ENCODE measurements at places on chromosomes 11 and 22. TPM values are rescaled to one million over a fixed set of nuclear protein-coding genes. Genes with fewer than 3 reads are reported as not detected.

The CHKA gene
- 63.3 TPM for total RNA-seq

The TRPC6 gene
- total RNA-seq: 21.4 TPM

The SFI1 gene
- 91.0 TPM for total RNA-seq

The SLC17A6 gene
- total RNA-seq: not detected

The ACRV1 gene
- total RNA-seq: not detected

The OR4D5 gene
- not detected for total RNA-seq

The CCDC179 gene
- not detected for total RNA-seq

The TMEM45B gene
- total RNA-seq: 9.4 TPM

The C11orf16 gene
- not detected for total RNA-seq

The AMBRA1 gene
- total RNA-seq: 36.1 TPM

The TSPAN32 gene
- total RNA-seq: 3.1 TPM

DNA sequence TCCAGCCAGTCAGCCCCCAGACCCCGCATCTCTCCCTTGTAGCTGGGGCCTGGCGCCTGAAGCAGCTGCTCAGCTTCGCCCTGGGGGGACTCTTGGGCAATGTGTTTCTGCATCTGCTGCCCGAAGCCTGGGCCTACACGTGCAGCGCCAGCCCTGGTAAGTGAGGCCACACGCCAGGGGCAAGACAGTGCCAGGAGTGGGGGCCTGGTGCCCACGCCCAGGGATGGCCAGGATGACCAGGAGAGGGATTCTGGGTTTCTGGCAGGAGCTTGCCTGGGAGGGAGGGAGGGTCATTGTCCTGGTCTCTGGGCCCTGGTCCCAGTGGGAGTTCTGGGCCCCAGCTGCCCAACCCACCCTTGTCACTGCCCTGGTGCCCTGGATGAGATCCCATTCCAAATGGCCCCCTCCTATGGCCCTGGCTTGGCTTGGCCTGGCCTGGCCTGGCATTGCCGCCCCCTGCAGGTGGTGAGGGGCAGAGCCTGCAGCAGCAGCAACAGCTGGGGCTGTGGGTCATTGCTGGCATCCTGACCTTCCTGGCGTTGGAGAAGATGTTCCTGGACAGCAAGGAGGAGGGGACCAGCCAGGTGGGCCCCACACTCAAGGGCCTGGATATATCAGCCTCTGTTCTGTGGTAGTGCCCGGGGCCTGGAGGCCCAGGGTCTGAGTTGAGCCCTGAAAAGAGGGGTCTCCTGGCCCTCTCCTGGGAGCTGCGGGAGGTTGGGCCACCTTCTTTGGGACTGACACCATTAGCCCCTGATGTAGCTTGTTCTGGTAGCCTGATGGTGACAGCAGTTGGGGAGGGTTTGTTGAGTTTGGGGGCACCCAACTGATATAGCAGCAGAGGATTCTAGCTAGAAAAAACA, 3.7 kb downstream of the SLC39A13 start:
- peaks cover 66% of the 10 kb centered on the region for H3K36me3 ChIP-seq
- H3K4me1 ChIP-seq: peaks cover 47% of the 10 kb centered on the region
- peak; percentile 90 for DNase-seq
- H3K27ac ChIP-seq: peak overlapping the region; percentile 27
- no peak overlapping the region for H3K4me3 ChIP-seq

- no peaks in the 10 kb centered on the region for H3K27me3 ChIP-seq
- peaks cover 20% of the 10 kb centered on the region for H3K36me3 ChIP-seq
- DNase-seq: peak; percentile 34
- peak overlapping the region; percentile 94 for H3K27ac ChIP-seq
Measured at GRCh38 chr11:47270331-47271271, 668 bp downstream of the MADD start.

DNA sequence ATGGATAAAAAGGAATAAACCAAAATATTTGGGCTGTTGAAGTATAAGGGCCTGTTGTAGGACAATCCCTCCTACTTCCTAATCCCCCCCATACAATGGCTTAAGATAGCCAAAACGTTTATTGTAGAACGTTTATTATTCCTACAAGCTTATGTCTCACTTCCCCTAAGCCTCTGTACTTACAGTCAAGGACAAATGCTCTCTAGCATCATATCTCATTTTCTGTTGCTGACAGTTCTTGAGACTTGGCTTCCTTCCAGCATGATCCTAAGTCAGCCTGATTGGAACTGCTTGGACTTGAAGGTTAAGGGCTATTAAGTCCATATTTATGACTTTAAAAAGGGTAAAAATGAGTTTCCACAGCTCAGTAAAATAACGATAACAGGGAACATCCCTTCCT, 8.8 kb downstream of the MISFA start:
- no peak overlapping the region for H3K27ac ChIP-seq
- no peaks in the 10 kb centered on the region for H3K4me1 ChIP-seq
- H3K4me3 ChIP-seq: no peak overlapping the region
- no peaks in the 10 kb centered on the region for H3K27me3 ChIP-seq

DNA sequence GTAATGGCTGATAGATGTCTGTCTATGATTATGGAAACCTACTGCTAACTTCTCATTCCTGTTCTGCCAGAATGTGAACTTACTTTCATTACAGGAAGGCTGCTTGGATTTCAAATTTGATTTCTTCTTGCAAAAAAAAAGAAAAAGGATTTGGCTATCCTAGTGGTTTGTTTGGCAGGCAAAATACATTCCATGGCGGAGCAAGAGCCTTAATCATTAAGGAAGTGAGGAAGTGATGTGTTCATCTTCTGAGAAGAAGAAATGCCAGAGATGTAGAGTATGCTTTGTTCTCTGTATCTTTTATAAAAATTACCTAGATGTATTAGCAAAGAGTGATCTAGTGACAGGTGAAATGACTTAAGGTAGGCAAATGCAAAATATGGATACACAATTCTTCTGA, 356.3 kb downstream of the SOX6 start:
- H3K4me3 ChIP-seq: no peak overlapping the region
- no peak overlapping the region for H3K27ac ChIP-seq
- no peak for DNase-seq
- no peaks in the 10 kb centered on the region for H3K36me3 ChIP-seq
- H3K4me1 ChIP-seq: peaks cover 15% of the 10 kb centered on the region

DNA sequence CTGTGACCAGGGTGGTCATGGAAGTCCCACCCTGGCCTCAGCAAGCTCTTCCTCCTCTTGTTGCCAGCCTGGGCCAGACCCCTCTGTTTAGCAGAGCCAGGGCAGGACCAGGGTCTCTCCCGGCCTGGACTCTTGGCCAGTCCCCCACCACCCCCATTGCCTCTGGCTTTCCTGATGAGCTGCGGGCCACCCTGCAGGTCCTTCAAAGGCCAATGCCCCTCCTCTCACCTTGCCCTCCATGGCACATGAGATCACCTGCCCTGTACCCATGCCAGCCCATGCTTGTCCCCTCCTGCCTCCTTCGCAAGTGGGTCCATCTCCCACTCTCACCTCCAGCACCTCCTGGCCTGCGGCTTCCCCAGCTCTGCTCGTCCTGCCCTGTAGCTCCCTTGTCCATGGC, 10.4 kb downstream of the FADS2 start:
- H3K27ac ChIP-seq: no peak overlapping the region
- DNase-seq: no peak
- H3K4me3 ChIP-seq: no peak overlapping the region
- peaks cover 22% of the 10 kb centered on the region for H3K36me3 ChIP-seq
- H3K27me3 ChIP-seq: no peaks in the 10 kb centered on the region
- peaks cover 16% of the 10 kb centered on the region for H3K4me1 ChIP-seq

DNA sequence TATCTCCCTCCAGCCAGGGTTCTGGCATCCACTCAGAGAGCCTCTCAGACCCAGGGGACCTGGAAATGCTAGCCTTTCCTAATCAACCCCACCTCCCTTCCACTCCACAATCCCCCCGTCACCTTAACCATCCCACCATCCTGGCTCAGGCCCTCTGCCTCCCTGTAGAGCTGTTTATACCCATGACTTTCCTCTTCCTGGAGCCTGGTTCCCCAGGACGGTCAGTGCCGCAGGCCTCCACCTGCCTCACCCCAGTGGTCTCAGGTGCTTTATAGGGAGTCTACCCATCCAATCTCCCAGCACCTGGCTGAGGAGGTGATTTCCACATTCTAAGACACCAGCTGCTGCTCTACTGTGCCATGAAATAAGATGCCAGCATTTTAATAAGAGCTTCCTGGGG, 1159.5 kb downstream of the TBC1D22A start:
- H3K27me3 ChIP-seq: no peaks in the 10 kb centered on the region
- H3K4me3 ChIP-seq: no peak overlapping the region
- no peak for DNase-seq
- H3K36me3 ChIP-seq: no peaks in the 10 kb centered on the region

DNA sequence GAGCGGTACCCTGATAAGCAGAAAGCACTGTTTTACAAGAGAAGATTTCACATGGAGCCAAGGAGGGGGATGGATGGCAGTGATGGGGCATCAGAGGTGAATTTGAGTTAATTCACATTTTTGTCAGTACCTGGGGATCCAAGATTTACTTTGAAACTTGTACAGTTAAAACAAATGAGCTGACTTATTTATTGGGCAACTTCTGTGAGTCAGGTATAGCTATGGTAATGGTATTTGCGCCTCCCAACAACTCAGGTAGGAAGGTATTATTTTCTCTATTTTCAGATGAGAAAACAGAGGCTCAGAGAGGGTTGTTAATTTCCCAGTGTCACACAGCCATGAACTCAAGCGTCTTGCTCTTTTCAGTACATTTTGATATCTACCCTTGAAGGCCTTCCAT, 83.6 kb downstream of the PRR5L start:
- no peak for DNase-seq
- H3K27ac ChIP-seq: no peak overlapping the region
- H3K4me1 ChIP-seq: peaks cover 29% of the 10 kb centered on the region
- H3K27me3 ChIP-seq: no peaks in the 10 kb centered on the region
- H3K4me3 ChIP-seq: peak overlapping the region; percentile 7

- H3K4me3 ChIP-seq: no peak overlapping the region
- H3K4me1 ChIP-seq: no peaks in the 10 kb centered on the region
- H3K27ac ChIP-seq: no peak overlapping the region
- DNase-seq: no peak
- no peaks in the 10 kb centered on the region for H3K27me3 ChIP-seq
Measured at GRCh38 chr11:111312076-111312475, 13.7 kb downstream of the POU2AF3 start.

- no peaks in the 10 kb centered on the region for H3K36me3 ChIP-seq
- no peaks in the 10 kb centered on the region for H3K27me3 ChIP-seq
- no peak within 1 kb of the TSS for H3K27ac ChIP-seq
- no peak for DNase-seq
- no peaks in the 10 kb centered on the region for H3K4me1 ChIP-seq
Measured at GRCh38 chr11:102625177-102625576, at the start of gene MMP20. Gene MMP20, minus strand, starts transcription at chr11:102625332. Its CDS starts 13 bp downstream, at chr11:102625319.

DNA sequence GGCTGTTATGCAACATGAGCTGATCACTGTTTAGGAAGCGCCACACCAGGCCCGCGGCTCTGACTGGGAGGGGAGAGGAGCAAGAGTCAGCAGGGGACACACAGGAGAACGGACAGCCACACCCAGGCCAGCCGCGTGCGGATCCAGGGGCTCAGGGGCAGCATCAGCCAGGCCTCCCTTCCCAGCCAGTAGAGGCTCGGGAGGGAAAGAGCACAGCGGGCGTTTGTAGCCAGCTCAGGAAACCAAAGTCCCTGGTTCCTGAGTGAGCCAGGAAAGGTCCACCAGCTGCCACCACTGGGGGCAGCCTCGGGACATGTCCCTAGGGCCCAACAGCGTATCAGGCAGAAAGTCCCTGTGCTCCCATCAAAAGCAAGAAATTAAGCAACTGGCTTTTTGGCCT, 71.8 kb upstream of the PITPNB start:
- H3K27ac ChIP-seq: peak overlapping the region; percentile 18
- H3K36me3 ChIP-seq: peaks cover 31% of the 10 kb centered on the region
- H3K27me3 ChIP-seq: no peaks in the 10 kb centered on the region
- DNase-seq: no peak
- peaks cover 11% of the 10 kb centered on the region for H3K4me1 ChIP-seq

- no peaks in the 10 kb centered on the region for H3K4me1 ChIP-seq
- DNase-seq: no peak
- H3K27ac ChIP-seq: no peak overlapping the region
- H3K27me3 ChIP-seq: no peaks in the 10 kb centered on the region
Measured at GRCh38 chr22:25853501-25854284, 111.7 kb downstream of the MYO18B start.

DNA sequence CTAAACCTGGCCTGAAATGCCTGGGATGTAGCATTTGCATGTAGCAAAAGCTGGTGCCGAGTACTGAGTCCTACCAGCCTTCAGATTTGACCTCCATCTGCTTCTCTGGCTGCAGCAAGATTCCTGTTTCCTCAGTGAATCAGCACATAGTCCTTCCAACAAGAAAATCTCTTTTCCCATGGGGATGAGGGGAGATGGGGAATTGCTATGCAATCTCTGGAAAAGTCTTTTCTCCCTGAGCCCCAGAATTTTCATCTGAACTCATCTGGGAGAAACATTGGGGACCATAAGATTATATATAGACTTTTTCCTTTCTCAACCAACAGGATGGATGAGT, 32.0 kb upstream of the YWHAH start:
- no peak for DNase-seq
- H3K27ac ChIP-seq: no peak overlapping the region
- H3K4me3 ChIP-seq: no peak overlapping the region

GRCh38 chr22:40055143-40055883, 60.6 kb downstream of the FAM83F start:
- H3K36me3 ChIP-seq: no peaks in the 10 kb centered on the region
- DNase-seq: no peak
- H3K4me1 ChIP-seq: peaks cover 29% of the 10 kb centered on the region
- H3K4me3 ChIP-seq: no peak overlapping the region
- no peak overlapping the region for H3K27ac ChIP-seq

DNA sequence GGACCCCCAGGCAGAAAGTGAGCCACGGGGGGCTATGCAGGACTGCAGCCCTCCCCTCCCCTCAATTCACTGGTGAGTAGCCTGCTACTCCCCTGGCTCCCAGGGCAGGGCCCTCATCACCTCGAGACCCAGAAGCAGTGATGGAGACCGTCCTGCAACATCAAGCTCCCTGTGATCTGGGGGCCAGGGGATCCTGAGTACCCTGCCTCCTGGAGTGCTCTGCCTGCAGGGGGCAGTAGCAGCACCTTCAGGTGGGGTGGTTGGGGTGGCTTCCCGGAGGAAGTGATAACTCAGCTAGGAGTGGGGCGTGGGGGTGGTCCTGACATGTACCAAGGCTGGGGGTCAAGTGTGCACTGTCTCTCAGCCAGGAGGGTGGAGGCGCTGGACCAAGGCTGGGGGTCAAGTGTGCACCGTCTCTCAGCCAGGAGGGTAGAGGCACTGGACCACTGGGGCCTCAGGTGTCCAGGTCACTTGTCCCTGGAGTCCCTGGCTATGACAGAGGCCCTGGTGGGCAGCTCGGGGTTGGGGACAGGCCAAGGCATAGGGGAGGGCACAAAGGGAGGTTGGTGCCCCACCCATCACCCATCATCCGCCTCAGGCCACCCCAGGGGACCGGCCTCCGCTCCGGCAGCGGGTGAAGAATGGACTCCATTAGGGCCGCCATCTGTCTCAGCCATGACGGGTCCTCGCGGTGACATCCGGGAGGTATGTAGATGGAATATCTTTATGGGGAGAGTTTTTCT, 9.4 kb downstream of the RTN4R start:
- H3K36me3 ChIP-seq: no peaks in the 10 kb centered on the region
- no peaks in the 10 kb centered on the region for H3K27me3 ChIP-seq
- peak; percentile 53 for DNase-seq
- H3K27ac ChIP-seq: no peak overlapping the region
- no peaks in the 10 kb centered on the region for H3K4me1 ChIP-seq

GRCh38 chr11:13277768-13278608, at the start of gene BMAL1:
Gene BMAL1, plus strand, starts transcription at chr11:13277790. Its CDS starts 76,519 bp downstream, at chr11:13354309.
- peak within 1 kb of the TSS; percentile 98 for H3K27ac ChIP-seq
- no peaks in the 10 kb centered on the region for H3K36me3 ChIP-seq
- H3K4me3 ChIP-seq: peak within 1 kb of the TSS; percentile 68
- no peaks in the 10 kb centered on the region for H3K27me3 ChIP-seq
- peaks cover 20% of the 10 kb centered on the region for H3K4me1 ChIP-seq
